Placental pericyte (primary cell): ENCODE measurements at places on chromosomes 7 and 10. TPM values are rescaled to one million over a fixed set of nuclear protein-coding genes. Genes with fewer than 3 reads are reported as not detected.

The TCERG1L gene
- not detected in 2 replicates for total RNA-seq

The CHAT gene
- total RNA-seq, result not detected in 2 replicates

The SLK gene
- 59.0 and 59.3 TPM in 2 replicates for total RNA-seq

The HOXA5 gene
- total RNA-seq, result under 0.01 and 3.4 TPM in 2 replicates

The POLR3A gene
- total RNA-seq, result 14.4 and 28.6 TPM in 2 replicates

The POU6F2 gene
- 0.22 and 0.86 TPM in 2 replicates for total RNA-seq

The SPDYE2 gene
- total RNA-seq, result not detected in 2 replicates

The PTPRN2 gene
- total RNA-seq, result 0.14 TPM in 1 of 2 replicates, not detected in the other

The NOM1 gene
- total RNA-seq, result 11.2 and 25.9 TPM in 2 replicates
